ENCODE measurements at places on chromosomes 1 and 21.
A peak's percentile ranks its signal among the peaks of the same experiment; 100 is the strongest.

- DNase-seq, result no peak
Observed at GRCh38 chr21:31331231-31331630, 12.8 kb downstream of the TIAM1 start.

GRCh38 chr1:61073871-61074270 lies 8.5 kb upstream of the NFIA start:
- no peak for DNase-seq

- no peak for DNase-seq
Observed at GRCh38 chr1:185480545-185480944, 163.5 kb upstream of the IVNS1ABP start.

GRCh38 chr1:117561071-117561470 lies 44.8 kb upstream of the TENT5C start:
- no peak for DNase-seq

GRCh38 chr1:198003468-198003867 lies 86.3 kb downstream of the LHX9 start:
- DNase-seq, result no peak

- DNase-seq, result no peak
Observed at GRCh38 chr1:202589190-202589930, 120.9 kb downstream of the SYT2 start.

DNA sequence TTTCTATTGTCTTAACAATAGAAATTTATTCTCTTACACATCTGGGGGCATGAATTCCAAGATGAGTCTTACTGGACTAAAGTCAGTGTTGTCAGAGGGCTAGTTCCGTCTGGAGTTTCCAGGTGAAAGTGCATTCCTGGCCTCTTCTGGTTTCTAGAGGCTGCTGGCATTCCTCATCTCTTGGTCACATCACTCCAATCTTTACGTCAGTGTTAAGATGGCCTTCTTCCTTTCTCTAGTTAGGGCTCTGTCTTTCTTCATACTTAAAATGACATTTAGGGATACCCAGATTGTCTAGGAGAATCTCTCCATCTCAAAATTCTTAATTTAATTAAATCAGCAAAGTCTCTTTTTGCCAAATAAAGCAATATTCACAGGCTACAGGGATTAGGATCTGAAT lies 13.3 kb upstream of the PDC start:
- DNase-seq, result no peak

- DNase-seq, result no peak
Observed at GRCh38 chr1:16126160-16126559, 29.7 kb downstream of the EPHA2 start.

- DNase-seq, result no peak
Observed at GRCh38 chr1:241608379-241609033, 31.7 kb downstream of the CHML start.

DNA sequence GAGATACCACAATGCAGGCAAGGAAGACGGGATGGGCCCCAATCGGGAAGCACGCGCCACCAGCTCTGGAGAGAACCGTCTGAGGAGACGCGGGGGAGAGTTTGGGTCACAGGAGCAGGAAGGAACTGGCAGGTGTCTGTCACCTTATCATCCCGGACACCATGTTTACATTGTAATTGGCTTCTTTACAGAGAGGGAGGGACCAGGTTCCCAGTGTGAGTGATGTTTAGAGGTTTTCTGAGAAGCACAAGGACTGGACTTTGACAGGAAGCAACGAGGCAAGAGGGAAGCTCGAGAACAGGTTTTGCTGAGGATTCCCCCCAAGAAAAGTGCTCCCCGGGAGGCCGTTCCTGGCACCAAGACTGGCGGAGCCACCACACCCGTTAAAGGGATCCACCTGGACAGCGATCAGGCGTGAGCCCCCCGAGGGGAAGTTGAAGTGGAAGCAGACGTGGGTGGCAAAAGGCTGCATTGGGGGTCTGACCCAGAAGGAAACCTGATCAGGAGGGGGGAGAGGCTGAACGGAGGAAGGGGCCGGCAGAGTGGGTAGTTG lies 957 bp downstream of the EPS15 start:
- peak; percentile 54 for DNase-seq

DNA sequence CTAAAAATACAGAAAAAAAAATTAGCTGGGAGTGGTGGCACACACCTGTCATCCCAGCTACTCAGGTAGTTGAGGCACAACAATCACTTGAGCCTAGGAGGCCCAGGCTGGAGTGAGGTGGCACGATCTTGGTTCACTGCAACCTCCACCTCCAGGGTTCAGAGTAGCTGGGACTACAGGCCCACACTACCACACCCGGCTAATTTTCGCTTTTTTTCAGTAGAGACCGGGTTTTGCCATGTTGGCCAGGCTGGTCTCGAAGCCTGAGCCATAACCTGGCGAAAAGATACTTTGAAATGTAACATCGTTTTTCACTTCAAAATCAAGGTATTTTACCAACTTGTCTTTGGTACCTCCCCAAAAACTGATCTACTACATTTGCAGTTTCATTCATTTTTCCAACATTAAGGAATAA lies 6.1 kb downstream of the GAS5 start:
- no peak for DNase-seq

DNA sequence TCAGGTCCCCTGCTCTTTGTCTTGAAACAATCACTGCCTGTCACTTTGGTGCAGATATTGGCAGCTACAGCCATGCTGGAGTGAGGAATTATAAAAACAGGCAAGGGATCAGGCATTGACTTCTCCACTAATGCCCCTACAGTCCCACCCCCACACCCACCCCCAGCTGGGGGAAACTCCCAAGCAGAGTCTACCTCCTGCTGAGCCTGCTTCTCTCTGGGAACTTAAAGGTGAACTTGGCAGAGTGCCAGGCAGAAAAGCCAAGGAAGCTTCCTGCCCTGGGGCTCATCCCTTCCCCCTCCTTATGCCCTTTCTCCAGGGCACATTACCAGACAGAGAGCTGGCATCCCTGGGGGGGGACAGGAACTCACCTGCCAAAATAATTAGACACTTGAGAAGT lies 6.7 kb downstream of the NCMAP start:
- DNase-seq, result no peak

GRCh38 chr1:59079434-59080140 lies 217.3 kb upstream of the FGGY start:
- no peak for DNase-seq

DNA sequence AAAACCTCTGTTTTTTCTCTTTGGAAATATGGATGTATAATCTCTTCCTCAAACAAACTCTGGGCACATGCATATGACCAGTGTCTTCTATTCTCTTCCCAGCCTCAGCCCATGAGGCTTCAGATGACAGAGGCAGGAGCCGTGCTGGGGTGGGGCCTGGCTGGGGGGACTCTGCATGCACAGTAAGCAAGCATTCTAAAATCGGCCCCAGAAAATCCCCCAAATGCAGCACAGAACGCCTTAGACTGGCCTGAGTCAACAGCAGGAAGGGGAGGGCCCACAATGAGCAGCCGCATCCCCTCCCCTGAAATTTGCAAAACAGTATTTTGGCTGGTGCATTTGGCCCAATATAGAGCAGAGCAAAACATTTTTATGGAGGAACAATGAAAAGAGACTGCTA lies 47.8 kb downstream of the ITPKB start:
- peak; percentile 67 for DNase-seq

GRCh38 chr21:36211660-36212512 lies 55.3 kb downstream of the DOP1B start:
- no peak for DNase-seq

DNA sequence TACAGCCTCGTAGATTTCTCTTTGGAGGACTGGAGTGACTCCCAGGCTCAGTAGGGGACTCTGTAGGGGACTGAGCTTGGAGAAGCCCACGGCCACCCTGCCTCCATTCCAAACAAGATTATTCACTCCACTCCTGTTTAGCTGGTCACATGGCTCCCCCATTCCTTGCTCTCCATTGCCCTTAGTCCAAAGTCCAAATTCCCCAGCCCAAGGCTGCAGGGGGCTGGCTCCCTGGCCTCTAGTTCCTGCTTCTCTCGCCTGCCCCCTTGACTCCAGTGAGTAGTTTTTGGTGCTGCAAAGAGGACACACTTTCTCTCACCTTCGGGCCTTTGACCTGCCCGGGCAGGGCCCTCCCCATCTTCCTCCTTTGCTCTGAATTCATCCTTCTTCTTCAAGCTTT lies 403.3 kb downstream of the KIF26B start:
- no peak for DNase-seq

GRCh38 chr1:220889848-220890287 lies 10.6 kb downstream of the HLX start:
- DNase-seq, result no peak

- DNase-seq, result no peak
Observed at GRCh38 chr1:65890201-65890843, 97.6 kb downstream of the PDE4B start.

GRCh38 chr1:157177733-157178394 lies 39.7 kb upstream of the ETV3 start:
- DNase-seq, result no peak

GRCh38 chr1:91124989-91125417 lies 103.2 kb upstream of the ZNF644 start:
- no peak for DNase-seq

GRCh38 chr21:44903050-44903685 lies 17.5 kb downstream of the ITGB2 start:
- no peak for DNase-seq

- DNase-seq, result no peak
Observed at GRCh38 chr1:196131691-196132090, 476.5 kb downstream of the KCNT2 start.

DNA sequence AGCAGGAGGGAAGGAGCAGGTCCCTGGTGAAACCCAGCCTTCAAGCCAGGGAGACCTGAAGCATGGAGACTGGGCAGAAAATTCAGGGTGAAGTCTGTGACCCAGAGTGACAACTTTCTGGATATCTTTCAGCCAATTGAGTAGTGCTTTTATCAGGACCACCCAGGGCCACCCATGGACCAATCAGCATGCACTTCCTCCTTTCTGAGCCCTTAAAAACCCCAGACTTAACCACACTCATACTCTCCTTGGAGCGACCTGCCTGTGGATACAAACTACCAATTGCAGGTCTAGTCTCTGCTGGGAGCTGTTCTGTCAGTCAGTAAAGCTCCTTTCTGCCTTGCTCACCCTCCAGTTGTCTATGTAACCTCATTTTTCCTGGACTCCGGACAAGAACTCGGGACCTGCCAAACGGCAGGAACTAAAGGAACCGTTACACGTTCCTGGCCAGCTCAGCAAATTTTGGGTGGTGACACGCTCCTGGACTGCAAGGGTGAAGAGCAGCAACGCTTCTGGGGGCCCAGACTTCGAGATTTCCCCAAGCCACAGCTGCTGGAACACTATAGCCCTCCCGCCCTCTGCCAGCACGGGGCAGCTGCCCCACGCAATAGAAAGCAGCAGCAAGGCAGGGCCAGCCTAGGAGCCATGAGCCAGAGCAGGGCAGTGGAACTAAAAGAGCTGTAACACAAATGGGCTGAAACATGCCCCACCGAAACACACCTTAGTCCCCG lies 1183.4 kb downstream of the AMY1C start:
- no peak for DNase-seq

DNA sequence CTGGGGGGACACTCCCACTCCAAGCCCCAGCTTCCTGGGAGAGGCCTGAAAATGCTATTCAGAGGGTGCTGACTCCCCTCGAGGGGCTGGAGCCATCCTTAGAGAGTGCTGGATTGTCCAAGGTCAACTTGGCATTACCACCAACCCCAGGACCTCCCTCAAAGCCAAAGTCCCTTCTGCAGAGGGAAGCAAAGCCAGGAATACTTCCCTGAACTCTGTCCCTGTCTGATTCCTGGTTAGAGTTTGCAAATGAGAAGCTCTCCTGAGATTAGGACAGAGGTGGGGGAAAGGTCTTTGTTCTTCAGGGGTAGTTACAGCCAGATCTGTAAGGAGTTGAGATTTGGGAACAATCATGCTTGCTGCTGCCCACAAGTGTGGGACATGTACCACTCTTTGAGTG lies 45.3 kb downstream of the TLR5 start:
- no peak for DNase-seq

DNA sequence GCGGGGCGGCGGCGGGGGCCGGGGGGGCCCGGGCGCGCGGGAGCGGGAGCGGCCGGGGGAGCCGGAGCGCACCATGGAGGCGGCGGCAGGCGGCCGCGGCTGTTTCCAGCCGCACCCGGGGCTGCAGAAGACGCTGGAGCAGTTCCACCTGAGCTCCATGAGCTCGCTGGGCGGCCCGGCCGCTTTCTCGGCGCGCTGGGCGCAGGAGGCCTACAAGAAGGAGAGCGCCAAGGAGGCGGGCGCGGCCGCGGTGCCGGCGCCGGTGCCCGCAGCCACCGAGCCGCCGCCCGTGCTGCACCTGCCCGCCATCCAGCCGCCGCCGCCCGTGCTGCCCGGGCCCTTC lies 546 bp downstream of the SKI start:
- DNase-seq, result no peak

DNA sequence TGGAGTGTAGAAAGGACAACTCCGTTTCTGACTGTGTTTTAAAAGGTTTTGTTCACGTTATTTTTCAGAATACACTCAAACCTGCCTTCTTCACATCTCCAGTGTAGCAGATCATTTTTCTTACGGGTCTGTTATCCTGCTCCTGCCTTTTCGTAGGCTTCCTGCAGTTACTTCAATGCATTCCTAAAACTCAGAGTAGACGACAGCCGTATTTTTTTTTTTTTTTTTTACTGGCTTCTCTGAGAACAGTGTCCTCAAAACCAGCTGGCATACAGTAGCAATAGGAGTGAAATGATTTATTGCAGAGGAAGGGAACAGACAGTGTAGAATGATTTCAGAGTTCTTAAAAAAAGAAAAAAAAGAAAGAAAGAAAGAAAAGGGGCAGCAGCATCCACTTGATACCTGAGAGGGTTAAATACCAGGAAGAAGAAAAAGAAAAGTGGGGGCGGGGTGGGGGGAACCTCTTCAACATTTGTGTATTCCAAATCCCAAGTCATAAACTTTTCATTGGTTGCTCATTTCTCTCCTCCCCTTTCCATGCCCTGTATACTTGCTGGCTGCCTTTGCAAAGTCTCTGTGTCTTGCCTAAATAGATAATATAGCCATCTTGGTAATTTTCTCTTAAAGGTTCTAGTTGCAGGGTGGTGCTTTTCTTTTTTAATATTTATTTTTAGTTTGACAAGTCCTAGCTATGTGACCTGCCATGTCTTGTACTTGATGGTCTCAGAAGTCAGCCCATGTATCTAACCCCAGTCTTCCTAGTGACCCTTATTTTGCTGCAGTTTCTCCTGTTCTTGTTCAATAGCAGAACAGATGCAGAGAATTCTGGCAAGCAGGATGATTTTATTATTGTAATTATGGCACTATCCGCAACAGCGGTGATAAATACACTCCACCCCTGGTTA lies 2.8 kb downstream of the TGFB2 start:
- no peak for DNase-seq

DNA sequence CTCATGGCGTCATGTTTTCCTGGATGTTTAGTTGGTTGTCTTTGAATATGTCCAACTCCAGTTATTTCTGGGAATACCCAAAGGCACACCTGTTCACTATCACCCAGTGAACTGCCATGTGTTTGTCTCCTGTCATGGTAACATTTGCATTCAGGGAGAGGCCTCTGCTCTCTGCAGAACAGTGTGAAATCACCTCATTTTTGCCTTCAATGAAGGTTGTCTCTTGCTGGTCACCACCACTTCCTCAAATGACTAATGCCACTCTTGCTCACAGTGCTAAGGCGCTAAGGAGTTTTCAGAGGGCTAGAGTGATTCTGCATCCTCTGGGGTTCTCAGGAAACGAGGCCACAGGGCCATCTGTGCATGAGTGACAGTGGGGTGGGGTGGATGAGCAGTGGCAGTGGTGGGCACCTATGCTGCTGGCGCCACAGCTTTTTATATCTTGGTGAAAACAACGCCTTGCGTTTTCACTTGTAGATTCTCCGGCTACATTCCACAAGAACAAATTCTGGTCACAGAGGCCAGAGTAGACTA lies 60.0 kb upstream of the ATP5PO start:
- peak; percentile 75 for DNase-seq

- no peak for DNase-seq
Observed at GRCh38 chr1:69697340-69697739, 129.6 kb downstream of the LRRC7 start.

- DNase-seq, result no peak
Observed at GRCh38 chr21:31447505-31447904, 103.4 kb upstream of the TIAM1 start.
